Immature natural killer cell (primary cell): ENCODE measurements at places on chromosomes 11 and 22. TPM values are rescaled to one million over a fixed set of nuclear protein-coding genes. Genes with fewer than 3 reads are reported as not detected.

DNA sequence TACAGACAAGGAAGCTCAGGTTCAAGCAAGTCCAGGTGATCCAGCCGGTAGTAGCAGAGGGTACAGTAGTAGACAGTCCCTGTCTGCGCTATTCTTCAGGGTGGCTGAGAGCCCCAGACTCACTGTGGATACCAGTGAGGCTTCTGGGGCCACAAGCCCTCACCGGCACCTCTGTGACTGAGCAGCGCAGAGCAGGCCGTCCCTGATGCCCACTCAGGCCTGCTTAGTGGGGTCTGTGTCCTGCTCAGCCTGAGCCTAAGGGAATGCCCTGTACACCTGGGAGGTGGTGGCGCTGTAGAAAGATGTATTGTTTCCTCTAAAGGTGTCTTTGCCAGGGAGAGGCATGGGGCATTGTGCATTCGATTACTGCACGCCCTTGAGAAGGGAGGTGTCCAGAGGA is 143.8 kb downstream of the CACNA1I start:
- no peak for DNase-seq

GRCh38 chr11:44817207-44817949 is 90.6 kb downstream of the TSPAN18 start:
- DNase-seq = no peak

Gene PARVG
- polyA plus RNA-seq = 54.0 TPM

DNA sequence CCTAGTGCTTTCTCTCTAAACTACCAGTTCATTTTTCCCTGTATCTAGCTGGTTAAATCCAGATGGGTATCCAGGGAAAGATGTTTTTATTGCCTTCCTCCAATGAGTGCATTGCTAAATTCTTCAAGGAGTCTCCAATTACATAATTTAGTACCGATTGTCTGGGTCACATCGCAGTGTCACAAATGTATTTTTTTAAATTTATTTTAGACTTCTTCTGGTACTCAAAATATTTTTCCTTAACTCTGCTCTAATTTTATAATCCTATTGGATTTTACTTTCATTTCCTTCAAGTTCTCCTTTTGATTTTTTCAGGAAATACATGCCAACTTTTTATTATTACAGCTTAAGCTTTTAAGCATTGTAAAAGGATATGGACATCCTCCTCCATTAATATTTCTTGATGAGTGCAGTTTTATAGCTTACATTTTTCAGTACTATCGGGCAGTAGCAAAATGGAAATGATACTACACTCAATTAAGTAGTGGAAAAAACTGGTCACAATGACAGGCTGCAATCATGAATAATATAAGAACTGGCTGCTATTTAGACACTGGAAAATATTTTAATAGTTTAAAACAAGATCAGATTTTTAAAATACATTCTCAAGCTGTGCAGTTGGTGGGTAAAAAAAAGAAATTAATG is 20.3 kb downstream of the BBOX1 start:
- no peak for DNase-seq

- no peak for DNase-seq
Observed at GRCh38 chr11:82871646-82872045, 28.6 kb downstream of the PRCP start.

Gene FAT3
- polyA plus RNA-seq = not detected

DNA sequence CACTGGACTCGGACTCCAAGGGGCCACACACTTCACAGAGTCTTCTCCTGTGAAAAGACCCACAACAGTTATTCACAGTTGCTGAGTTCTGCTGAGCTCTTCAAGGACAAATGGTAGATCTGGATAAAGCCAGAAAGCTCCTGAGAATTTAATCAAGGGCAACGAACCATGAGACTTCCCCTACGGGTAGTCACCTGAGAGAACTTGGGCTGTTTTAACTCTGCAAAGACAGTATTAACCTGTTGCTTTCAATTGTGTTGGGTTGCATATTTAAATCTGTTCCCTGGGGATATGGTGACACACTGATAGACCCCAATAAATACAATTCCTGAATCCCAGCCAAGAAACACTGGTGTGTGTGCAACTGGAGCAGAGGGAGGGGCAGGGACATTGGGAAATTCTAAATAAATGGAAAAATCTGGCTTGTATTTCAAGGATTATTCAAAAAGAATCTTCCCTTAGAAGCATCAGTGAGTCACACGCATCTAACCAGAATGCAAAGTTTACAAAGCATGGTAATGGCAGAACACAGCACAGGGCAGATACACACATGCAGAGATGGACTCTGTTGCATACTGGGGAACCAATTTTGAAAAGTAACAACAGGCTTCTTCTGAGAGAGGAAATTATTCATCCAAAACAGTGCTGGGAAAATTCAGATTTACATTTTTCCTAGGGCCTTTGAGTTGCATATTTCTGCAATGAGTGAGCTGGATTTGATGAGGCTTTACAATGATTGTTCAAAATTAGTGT is 4.0 kb downstream of the KCNJ1 start:
- no peak for DNase-seq

DNA sequence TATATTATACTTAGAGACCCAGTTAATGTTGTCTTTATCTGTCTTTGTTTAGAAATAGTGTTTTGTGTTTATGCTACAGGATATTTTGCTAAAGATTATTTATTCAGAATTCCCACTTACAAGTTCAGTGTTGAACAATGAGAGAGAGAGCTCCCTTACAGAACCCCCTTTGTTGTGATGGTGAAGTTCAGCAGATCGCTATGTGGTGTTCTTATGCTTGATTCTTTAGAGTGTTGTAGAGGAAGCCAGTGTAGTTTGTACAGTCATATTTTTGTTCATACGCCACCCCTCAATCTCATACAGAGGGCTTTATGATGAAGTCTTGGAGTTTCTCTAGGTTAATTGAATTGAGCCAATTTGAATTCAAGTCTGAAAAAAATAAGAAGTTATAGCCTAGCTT is 150.2 kb downstream of the TMEM135 start:
- DNase-seq = no peak

GRCh38 chr22:35479985-35480550 is 60.6 kb upstream of the RASD2 start:
- DNase-seq = no peak

Gene OR5W2
- not detected for polyA plus RNA-seq

DNA sequence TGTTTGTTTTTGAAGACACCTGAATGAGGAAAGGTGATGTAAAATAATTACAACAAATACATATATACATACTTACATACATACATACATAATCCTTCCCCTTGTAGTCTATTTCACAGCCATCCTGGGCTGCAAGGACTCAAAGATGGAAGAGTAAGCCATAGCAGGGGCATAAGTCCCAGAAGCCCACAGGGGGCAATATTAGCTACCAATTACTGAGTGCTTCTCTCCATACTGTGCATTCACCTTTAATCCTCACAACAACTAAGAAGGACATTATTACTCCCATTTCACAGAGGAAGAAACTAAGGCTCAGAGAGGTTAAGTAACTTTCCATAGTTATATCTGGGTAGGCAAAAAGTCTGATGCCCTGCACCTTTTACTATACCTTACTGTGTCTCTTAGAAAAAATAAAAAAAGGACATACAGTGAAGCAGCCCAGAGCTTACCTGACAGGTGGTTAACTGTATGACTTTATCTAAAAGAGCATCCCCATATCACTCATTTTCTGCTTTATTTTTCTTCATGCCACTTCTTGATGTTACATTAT is 2.7 kb downstream of the SERGEF start:
- peak; percentile 10 for DNase-seq

DNA sequence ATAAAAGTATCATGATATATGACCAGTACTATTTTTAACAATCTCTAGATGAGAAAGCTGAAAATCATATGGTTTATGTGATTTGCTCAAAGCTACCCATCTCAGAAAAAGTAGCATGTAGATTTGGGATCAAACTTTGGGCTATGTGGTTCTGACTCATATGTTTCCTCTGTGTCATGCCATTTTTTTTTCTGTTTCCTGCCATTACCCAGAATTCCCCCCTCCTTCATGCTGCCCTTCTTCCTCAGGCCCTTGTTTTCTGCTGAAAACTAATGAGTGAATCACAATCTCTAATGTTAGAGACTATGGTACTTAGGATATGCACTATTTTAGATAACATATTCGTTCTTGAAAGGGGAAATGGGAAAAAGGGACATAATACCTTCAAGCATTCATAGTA is 80.7 kb downstream of the JRKL start:
- DNase-seq = no peak

Gene SREBF2
- polyA plus RNA-seq = 16.9 TPM

GRCh38 chr11:128916681-128917080 is 25.5 kb downstream of the KCNJ5 start:
- DNase-seq = no peak

GRCh38 chr22:29427176-29427760 is 11.1 kb upstream of the RFPL1 start:
- no peak for DNase-seq

GRCh38 chr22:32880893-32881596 is 79.5 kb downstream of the TIMP3 start:
- DNase-seq = no peak

GRCh38 chr11:79686703-79687419 is 246.0 kb upstream of the TENM4 start:
- no peak for DNase-seq

GRCh38 chr11:68396516-68396915 is 64.0 kb upstream of the PPP6R3 start:
- DNase-seq = no peak

- no peak for DNase-seq
Observed at GRCh38 chr22:39515266-39516050, 4.9 kb upstream of the ATF4 start.

Gene CALCB
- polyA plus RNA-seq = not detected

DNA sequence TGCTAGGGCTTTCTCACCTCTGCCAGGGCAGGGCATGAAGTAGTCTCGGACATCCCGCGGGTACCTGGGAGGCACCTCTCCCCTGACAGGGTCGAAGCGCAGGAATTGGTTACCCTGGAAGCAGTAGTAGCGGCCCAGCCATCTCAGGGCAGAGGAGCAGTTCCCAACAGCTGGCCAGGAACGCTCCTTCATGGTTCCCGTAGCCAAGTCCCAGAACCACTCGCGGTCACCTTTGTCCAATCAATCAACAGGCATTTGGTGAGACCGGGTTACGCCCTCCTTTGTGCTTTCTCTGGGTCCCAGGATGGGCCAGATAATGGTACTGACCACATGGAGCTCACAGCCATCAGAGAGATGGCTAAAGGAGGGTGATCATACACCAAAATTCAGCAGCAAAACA is 3.4 kb downstream of the HPX start:
- no peak for DNase-seq

GRCh38 chr11:578276-579035 is 2.2 kb downstream of the PHRF1 start:
- DNase-seq = no peak

DNA sequence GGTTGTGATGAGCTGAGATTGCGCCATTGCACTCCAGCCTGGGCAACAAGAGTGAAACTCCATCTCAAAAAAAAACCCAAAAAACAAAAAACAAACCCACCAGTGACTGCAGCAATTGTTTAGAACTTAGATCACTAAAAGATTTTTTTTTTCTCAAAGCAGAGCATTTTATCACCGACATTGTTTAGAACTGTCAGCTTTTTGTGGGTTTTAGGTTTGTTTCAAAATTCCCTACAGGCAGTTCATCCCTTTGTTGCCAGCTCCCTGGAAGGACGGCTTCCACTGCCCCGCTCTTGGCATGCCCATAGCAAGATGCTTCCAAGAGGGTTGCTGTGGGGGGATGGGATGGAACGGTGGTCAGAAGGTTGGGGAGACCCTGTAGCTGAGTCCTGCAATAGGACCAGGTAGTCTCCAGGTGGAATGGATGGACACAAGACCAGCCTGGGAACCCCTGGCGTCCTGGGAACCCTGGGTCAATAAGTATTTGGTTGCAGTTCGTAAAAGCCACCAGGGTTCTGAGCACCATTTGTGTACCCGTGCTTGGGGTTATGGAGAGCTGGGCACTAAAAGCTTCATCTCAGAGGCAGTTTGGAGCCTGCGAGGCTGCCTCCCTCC is 46.7 kb downstream of the TSPAN18 start:
- no peak for DNase-seq

Gene ANO1
- polyA plus RNA-seq = not detected

DNA sequence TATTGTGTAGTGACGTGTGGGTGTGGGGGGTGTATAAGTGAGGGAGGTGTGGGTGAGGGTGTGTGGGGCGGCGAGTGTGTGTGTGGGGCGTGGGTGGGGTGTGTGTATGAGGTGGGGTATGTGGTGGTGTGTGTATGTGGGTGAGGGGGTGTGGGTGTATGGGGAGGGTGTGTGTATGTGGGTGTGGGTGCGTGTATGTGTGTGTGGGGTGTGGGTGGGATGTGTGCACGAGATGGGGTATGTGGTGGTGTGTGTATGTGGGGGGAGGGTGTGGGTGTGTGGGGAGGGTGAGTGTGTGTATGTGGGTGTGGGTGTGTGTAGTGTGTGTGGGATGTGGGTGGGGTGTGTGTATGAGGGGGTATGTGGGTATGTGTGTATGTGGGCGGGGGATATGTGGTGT is 205.5 kb downstream of the OPCML start:
- no peak for DNase-seq

Gene PDGFB
- not detected for polyA plus RNA-seq

DNA sequence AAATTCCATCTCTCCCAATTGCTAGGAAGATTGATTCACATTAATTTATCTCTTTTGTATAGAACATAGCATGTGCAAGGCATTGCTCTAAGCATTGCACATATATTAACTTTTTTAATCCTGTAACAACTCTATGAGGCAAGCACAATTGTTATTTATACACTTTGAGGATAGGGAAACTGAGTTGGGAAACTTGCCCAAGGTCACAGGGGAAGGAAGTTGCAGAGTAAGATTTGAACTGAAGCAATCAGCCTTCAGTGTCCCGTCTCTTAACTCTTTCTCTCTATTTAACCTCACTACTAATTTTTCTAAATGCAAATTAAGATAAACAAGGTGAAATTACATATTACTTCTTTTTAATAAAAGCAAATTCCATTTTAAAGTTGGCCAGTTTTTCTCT is 22.2 kb downstream of the OR56B4 start:
- no peak for DNase-seq

DNA sequence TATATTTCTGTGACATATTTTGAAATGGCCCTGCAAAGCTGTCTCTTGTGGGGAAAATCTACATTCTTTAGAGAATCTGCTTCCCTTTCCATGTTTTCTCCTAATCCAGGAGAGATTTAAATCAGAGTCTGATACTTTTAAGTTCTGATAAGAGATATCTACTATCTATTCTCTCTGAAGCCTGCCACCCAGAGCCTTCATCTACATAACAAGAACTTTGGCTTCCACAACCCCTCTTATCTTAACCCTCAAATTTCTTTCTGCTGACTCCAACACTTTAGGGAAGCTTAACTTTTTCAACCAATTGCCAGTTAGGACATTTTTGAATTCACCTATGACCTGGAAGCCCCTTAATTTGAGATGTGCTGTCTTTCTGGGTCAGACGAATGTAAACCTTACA is 965.2 kb downstream of the TBC1D22A start:
- DNase-seq = no peak
